NCI-H2171 (cell line): ENCODE measurements at places on chromosomes 6 and 20.

- DNase-seq: no peak
Observed at GRCh38 chr6:19660123-19660910, 176.9 kb upstream of the ID4 start.

DNA sequence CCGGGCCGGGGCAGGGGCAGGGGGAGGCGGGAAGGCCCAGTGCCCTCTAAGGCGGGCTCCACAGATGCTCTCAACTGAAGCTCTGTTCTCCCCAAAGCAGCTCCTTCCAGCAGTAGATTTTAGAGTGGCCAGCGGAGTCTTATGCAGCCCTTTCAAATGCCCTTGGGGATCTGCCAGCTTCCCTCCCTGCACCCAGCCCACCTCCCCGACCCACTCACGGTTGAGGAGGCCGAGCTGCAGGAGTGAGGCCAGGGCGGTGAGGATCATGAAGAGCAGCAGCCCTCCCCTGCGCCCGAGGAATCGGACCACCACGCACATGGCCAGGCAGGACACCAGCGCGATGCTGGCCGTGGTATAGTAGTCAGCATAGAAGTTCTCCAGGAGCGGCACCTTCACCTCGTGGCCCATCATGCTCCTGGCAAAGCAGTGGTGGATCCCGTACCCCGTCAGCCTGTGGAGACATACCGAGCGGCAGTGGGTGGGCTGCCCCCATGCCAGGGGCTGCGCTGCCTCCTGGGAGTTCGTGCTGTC lies 28.0 kb downstream of the PSMG4 start:
- DNase-seq: no peak

DNA sequence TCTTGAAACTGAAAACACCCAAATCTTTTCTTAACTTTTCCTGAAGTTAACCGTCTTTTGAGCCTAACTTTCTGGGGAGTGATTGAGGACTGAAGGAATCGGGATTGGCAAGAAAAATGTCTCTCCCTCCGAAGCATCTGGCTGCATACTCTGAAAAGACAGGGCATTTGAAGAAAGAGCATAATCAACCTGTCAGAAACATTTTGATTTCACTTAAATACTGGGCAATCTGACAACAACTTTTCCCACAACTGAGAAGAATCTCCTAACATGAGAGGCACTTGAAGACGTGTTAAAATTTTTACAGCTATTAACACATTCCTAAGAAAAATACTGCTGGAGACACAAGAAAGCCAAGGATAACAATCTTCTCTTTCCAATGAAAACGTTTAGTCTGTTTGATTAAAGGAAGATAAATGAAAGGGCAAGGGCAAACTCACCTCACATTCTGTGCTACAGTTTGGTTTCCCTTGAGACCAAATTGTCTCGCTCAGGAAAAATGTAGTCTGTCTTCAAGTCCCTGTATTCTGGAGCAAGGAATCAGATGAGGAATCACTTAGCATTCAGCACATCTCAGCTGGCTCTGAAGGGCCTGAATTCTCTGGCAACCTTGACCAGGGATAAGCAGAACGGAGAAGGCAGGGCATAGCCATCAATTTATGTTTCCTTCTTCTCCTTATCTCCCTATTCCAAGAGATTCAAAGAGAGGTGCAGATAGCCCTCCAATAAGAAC lies 76.1 kb downstream of the TBX18 start:
- no peak for DNase-seq

- no peak for DNase-seq
Observed at GRCh38 chr6:143058987-143059386, 1.7 kb upstream of the AIG1 start.

DNA sequence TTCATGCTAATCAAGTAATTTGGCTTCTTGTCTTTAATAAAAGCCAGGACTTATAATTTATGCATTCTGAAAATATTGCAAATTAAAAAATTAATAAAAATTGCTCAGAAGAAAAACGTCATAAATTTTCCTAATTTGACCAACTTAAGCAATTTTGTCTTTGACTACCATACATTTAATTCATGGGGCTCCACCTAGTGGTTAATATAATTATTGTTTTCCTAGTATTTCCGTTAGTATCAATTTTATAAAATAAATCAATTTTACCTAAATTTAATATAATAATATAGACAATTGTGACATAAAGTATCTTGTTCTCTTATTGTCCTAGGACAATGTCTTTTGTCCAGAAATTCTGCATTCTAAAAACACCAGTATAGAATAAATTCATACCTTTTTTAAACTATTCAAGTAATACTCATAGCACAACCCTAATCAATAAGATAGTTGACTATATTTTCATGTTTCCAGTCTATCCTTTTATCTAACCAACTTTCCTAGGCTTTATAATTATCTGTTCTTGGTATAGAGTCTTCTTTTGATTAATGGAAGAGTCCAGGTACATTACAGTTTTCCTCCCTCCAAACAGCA lies 319.9 kb downstream of the TRDN start:
- peak; percentile 13 for DNase-seq

DNA sequence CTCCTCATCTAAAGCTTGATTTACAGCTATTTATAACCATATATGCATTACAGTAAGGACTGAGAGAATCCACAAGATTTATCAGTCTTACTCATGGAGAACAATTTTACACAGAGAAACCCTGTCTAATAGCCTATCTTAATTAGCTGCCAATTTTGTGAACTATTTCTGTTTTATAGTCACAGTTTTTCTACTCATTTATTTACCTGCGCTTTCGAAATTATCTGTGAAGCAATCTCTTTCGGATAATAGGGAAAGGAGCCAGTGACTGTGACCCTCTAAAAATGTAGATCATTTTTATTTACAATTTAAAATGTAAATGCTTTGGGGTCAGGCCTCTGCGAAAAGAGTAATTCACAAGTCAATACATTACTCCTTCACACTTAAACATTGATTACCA lies 98.1 kb downstream of the TSHZ2 start:
- DNase-seq: no peak

DNA sequence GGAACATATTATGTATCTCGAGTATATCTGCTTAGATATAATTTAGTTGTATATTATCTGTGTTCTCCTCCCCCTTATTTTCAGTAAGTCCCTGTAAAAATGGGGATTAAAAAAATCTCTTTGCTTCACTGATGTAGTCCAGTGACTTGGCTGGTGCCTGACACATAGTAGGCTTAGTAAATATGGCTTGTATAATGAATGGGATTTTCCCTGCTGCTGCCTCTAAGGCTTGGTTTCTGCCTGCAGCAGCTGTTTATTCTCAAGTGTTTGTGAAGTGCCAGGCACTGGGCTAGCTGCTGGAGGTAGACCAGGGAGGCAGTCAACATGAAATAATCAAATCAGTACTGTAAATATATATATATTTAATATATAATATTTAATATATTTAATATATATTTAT lies 1.6 kb upstream of the ZFP64 start:
- DNase-seq: peak; percentile 19

DNA sequence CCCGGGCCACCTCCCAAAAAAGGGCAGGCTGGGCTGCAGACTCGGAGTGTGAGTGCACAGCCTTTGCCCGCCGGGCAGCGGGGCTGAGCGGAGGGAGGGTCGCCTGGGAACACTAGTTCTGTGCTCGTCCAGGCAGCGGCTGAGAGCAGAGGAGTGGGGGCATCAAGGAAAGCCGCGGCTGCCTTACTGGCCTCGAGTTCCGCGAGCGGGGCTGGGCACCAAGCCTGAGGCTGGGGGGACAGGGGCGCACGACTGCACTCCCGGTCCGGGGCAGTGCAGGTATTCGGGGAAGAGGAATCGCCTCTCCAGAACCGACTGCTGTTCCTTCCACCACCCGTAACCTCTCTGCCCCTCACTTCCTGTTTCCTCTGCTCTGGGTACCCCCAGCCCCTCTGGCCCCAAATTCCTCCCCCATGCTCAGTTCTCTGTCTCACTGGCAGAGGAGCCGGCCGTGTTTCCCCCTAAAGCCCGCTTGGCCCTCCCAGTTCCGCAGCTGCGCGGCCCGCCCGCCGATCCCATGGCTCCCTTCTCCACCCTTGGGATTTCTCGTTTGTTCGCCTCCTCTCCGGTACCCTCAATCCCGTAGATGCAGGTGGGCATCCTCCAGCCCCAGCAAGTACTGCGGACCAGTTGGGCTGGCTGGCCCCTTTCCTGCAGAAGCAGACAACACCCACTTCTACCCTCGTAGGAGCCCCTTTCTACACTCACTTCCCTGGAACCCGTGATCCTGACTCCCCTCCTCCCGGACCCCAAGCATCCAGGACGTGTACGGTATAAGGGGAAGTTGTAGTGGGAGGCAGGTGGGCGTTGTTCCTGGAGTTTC lies 5.1 kb downstream of the RING1 start:
- DNase-seq: peak; percentile 30

DNA sequence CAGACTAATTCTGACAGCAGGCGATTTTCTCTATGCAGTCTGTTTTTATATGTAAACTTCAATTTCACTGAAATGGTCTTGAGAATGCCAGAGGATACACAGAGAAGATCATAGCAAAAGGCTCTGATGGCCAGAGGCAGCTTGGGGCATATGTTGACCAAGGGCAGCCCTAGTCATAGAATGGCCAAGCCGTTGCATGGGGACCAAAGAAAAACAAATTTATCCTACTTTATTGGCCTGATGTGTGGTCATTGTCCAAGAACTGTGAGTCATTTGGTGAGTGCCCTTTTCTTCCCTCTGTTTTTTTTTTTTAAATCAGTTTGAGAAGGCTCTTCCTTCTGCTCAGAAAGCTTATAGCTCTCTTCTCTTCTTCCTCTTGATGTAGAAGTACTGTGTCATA lies 5.8 kb downstream of the HDGFL1 start:
- no peak for DNase-seq

DNA sequence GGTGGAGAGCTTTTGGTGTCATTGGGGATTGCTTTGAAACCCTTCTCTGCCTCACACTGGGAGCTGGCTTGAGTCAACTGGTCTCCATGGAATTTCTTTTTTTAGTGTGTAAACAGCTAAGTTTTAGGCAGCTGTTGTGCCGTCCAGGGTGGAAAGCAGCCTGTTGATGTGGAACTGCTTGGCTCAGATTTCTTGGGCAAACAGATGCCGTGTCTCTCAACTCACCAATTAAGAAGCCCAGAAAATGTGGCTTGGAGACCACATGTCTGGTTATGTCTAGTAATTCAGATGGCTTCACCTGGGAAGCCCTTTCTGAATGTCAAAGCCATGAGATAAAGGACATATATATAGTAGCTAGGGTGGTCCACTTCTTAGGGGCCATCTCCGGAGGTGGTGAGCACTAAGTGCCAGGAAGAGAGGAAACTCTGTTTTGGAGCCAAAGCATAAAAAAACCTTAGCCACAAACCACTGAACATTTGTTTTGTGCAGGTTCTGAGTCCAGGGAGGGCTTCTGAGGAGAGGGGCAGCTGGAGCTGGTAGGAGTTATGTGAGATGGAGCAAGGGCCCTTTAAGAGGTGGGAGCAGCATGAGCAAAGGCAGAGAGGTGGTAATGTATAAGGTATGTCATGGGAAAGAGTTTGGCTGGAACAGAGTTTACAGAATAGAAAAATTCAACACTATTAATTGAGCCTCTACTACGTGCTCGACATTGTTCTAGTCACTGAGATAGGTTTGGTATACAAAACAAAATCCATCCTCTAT lies 31.2 kb downstream of the SRSF3 start:
- peak; percentile 90 for DNase-seq

DNA sequence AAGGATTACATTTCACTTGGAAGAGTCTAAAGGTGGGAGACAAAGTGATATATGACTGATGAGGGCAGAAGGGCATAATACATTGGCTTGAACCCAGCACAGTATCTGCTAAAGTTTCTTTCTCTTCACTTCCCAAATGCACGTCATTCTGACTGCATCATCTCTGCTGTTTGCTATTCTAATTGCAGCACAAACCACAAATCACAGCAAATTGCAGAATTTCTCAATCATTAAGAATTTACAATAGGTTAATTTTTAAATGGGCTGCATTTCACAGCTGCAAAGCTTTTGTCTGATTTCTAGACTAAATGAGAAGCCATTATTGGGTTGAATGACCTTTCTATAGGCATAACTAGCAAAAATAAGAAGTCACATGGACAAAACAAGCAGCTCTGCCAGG lies 337.0 kb downstream of the RNGTT start:
- no peak for DNase-seq

- DNase-seq: no peak
Observed at GRCh38 chr20:61806995-61807394, 258.7 kb downstream of the TAF4 start.

GRCh38 chr20:10322073-10323012 lies 103.7 kb downstream of the SNAP25 start:
- no peak for DNase-seq

DNA sequence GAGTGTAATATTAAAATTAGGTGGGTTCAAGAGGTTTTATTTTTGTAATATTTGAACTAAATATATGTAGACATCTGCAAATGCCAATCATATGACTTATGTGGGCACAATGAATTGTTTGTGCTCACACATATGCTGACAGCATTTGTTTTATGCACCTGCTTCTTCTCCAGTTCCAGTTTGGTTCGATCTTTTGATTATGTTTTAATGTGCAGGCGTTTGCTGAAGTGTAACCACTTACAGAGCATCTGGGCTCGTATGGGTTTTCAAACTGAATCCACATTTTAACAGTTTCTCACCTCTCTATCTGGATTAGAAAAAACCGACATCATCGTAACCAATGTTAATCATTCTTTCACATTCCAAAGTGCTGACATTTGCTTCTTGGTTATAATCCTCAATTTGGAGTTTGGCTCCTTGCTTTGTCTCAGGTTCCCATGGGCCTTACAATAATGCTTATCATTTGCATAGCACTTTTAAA lies 129.1 kb upstream of the SPACA1 start:
- peak; percentile 42 for DNase-seq

DNA sequence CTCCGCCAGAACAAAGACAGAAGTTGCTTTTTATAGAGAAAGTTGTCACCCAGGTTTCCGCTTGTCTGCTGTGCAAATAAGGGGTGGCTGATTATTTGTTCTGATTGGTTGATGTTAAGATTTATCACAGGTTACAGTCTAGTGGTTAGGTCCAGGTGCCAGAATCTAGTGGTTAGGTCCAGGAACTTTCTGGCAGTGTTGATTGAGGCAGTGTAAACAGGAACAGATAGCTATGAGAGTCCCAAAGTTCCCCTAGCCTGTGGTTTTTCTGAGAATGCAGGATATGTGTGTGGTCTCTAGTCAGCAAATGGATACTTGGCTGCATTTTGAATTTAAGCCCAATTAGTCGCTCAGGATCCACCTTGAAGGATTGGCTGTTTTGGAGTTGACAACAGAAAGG lies 148.0 kb downstream of the TMEM200A start:
- no peak for DNase-seq

GRCh38 chr6:123323452-123324329 lies 313.1 kb downstream of the TRDN start:
- DNase-seq: no peak
